ENCODE measurements at places on chromosomes 4 and X.

DNA sequence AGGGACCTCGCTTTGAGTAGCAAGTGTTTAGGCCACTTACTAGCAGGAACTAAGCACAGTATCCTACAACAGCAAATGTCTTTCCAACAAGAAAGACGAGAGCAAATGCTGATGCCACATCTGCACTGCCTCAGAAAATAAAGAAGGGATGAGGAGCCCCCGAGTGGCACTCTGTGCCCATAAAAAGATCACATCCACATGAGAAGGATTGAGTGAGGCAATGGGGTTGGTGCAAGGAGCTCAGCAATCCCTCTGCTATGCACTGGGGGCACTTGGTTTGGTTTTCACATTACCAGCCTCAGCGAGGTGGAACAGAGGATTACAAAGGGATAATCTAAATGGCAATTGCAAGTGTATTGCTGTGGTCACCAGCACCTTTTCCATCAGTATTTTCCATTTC, 252.8 kb upstream of the SLC7A11 start:
- peak; percentile 3 for DNase-seq

DNA sequence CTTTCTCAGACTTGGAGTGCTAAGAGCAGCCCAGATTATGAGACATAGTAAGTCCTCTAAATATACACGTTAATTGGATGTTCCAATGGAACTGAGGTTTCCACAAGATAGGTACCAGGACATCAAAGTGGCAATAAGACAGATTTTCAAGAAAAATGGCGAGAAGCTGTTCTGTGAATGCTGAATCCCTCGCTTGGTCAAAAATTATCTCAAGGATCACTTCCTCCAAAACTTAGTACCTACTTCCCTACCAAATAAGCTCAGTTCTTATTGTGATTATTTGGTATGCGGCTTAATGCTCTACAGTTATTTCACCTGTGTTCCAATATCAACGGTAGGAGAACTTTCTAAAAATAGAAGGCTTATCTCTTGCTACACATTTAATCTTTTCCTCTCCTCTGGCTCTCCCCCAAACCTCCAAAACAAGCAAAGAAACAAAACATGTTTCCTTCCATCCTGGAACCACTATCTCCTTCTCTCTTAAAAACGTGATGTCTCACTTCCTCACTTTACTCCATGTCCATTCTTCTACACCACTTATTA, 14.7 kb downstream of the PDGFC start:
- DNase-seq, result no peak

- no peak for DNase-seq
These were observed 583.2 kb upstream of the INTU start for GRCh38 chr4:127049526-127049925.

GRCh38 chr4:57095245-57095644, 14.9 kb downstream of the IGFBP7 start:
- no peak for DNase-seq

GRCh38 chr4:73908965-73909364, 39.8 kb downstream of the CXCL1 start:
- DNase-seq, result no peak

GRCh38 chr4:55879224-55879623, 25.8 kb downstream of the EXOC1 start:
- no peak for DNase-seq

DNA sequence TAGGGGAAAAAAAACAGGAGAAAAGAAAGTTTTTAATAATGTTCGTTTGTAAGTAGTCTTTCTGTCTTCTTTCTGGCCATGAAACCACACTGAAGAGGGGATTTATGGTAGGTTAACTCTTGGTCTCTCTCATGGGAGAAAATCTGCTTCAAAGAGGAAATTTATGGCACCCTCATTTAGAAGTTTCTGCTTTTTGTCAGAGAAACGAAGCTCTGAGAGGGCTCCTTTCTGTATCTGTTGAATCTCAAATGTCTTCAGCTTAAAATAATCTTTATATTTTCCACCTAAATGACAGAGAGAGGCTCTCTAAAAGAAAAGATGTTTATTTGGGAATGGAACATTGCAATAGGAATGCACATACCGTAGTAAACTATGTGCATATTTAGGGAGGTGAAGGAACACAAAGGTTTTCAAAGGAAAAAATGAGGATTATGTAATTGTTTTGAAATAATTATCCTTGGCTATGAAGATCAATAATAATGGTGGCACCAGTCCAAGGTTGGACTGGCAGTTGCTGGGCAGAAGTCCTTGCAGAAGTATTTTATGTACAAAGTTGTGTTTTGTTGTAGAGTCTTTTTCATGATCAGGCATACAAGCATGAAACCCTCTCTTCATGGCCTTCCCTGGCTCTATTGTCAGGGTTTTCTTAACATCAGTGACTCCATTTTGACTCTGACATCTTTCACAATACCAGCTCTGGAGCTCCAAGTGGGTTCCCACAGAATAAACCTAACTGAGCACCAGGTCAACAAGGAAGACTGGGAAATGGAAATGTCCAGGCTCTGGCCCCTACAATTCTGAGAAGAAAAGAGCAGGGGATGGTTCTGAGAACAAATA, 53.0 kb upstream of the HPSE start:
- DNase-seq, result no peak

DNA sequence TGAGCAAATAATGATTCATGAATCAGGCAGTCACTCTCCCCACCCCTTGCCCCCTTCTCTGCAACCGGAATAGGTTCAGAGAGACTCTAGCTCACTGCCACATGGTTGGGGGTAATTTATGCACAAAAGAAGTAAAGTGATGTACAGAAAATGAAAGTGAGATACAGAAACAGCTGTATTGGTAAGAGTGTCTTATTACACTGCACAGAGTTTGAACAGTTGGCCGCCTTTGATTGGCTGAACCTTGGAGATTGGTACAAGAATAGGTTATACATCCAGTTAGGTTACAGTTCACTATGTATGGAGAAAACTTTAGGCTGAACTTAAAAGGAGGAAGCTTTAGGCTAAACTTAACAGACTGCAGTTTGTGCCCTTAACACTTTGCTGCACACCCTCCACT, 34.6 kb upstream of the DIAPH2 start:
- no peak for DNase-seq

DNA sequence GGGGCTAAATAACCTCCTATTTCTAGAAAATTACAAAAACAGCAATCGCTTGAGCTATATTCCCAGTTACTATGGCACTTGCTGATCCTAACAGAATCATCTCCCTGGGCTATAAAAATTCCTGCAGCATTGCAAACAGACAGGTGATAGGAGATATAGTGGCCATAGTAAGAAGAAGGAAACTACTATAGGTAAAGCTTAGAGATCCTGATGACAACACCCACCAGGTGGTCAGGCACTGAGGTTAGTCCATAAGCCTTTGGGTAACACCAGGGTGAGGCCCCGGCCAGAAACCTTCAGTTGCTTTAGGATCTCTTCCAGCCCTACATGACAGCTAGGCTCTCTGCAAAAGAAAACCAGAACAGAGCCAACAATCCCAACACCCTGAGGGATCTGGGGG, 197.9 kb upstream of the PPP1R2C start:
- DNase-seq, result no peak

- peak; percentile 78 for DNase-seq
These were observed 68.5 kb upstream of the MXD4 start for GRCh38 chr4:2330091-2331042.

- no peak for DNase-seq
These were observed 9.1 kb upstream of the FGFBP1 start for GRCh38 chr4:15947684-15948083.

DNA sequence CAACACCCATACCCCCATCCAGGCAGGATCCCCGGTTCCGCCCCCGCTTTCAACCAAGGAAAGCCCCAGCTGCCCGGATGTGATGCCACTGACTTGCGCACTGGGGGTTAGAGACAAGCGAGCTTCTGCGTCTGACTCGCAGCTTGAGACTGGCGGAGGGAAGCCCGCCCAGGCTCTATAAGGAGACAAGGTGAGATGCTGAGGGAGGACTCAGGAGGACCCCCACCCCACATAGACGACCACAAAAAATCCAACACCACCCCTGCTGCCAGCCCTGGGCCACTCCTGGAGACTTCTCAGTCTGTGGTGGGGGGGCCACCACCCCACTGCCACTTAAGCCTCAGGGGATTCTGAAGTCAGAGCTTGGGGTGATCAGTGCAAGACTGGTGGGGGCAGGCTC, at the start of gene MAGEA4:
Gene MAGEA4 (plus strand): TSS at position 110 of the 400 bp plus-strand sequence. CDS start 10,776 bp downstream, outside the sequence.
- no peak for DNase-seq

GRCh38 chr4:37066159-37066558, 178.4 kb upstream of the NWD2 start:
- DNase-seq, result no peak

DNA sequence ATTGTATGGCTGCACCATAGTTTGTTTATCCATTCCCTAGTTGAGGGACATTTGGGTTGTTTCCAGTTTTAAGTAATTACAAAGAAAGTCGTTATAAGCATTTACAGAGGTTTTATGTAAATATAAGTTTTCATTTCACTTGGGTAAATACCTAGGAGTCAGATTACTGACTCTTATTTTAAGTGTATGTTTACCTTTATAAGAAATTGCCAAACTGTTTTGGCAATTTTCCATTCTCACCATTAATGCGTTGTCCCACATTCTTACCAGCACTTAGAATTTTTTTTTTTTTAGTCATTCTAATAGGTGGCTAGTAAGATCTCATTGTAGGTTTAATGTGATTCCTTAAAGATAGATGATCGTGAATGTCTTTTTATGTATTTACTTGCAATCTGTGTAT, 121.5 kb upstream of the NR3C2 start:
- DNase-seq, result no peak

DNA sequence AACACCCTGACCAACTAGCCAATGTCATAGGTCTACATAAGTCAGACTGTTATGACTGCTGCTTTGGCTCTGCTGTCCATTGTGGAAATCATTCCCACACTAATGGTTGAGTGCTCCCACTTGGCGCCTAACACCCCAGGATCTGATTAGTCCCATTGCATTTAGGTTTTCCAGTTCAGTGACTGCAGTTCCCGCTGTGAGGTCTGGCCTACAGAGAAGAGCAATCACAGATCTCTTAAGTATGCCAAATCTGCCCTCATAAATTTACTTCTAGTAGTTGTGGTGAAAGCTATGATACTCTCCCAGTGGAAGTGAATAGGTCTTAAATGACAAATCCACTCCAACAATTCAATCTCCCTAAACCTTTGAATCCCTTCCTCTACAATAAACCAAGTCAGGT, 77.3 kb upstream of the IL2 start:
- DNase-seq, result no peak

GRCh38 chrX:54808109-54808604, 612 bp downstream of the MAGED2 start:
- no peak for DNase-seq

- DNase-seq, result no peak
These were observed 7.3 kb downstream of the TAB3 start for GRCh38 chrX:30881797-30882196.

DNA sequence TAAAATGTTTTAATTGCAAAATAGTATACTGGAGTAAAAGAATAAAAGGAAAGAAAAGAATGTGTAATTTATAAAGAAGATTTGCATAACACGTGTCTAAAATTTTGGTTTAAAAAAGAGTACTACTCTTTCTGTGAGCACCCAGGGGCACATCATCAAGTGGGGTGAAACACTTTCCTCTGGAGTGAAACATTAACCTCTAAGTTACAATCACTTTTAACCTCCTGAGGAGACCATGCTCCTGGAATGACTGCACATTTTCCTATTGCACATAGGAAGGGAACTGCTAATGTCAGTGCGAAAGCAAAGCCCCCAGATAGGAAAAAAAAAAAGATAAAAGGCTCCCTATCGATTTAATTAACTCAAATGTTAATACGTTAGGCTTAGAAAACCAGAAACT, 13.3 kb downstream of the VEGFC start:
- DNase-seq, result no peak

GRCh38 chr4:24160358-24160757, 270.5 kb upstream of the PPARGC1A start:
- no peak for DNase-seq

GRCh38 chr4:27908356-27908755, 1047.7 kb downstream of the STIM2 start:
- DNase-seq, result no peak

GRCh38 chr4:15001248-15001868, 923 bp upstream of the CPEB2 start:
- no peak for DNase-seq

DNA sequence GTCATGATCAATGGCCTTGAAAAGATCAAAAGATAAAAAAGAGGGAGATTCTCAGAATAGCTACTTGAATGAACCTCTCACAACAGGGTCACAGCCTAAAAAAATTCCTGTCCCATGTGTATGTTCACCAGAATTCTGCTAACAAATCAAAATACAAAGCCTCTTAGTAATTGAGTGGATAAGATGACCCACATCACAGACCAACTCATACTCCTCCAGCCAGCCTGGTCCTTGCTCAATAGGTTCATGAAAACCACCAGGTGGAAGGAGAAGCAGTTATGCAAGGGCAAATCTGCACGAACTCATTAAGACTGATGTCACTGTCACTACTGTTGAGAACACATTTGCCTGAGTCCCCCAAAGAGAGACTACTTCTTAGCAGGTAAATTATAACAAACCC, 21.5 kb downstream of the WDFY3 start:
- DNase-seq, result no peak

GRCh38 chr4:141036786-141037185, 96.5 kb downstream of the RNF150 start:
- no peak for DNase-seq

GRCh38 chr4:6703786-6704185, 5.9 kb downstream of the MRFAP1L1 start:
- no peak for DNase-seq

- DNase-seq, result no peak
These were observed at the start of gene USP11 for GRCh38 chrX:47232803-47233332. Gene USP11 (plus strand): TSS chrX:47233009. CDS start chrX:47233044, 35 bp downstream.

DNA sequence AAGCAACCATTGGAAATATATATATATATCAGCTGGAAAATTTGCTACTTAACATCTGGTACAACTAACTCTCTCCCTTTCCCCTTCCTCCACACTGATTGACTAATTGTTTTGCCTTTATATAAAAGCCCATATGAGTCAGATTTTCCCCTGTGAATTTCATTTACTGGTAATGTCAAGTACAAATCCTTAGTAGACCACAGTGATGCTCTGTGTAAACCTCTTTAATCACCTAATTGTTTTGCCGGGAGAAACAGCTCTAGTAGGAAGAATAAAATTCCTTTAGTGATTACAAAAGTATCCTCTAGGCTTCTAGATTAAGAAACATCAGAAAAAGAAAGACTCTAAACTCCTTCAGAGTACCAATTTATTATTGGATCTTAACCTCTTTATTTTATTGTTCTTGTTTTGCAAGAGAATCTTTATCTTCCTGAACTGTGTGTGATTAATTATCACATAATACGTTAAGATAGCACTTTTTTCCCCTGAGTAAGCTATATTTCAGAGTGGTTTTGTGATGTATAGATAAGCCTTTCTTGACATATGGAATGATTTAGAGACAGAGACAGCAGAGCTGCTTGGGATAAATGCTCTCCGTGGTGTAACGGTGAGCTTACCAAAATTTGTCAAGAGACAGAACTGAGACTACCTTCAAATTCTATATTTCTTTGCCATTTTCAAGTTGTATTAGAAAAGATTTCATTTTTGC, 1606.4 kb upstream of the TENM3 start:
- no peak for DNase-seq

DNA sequence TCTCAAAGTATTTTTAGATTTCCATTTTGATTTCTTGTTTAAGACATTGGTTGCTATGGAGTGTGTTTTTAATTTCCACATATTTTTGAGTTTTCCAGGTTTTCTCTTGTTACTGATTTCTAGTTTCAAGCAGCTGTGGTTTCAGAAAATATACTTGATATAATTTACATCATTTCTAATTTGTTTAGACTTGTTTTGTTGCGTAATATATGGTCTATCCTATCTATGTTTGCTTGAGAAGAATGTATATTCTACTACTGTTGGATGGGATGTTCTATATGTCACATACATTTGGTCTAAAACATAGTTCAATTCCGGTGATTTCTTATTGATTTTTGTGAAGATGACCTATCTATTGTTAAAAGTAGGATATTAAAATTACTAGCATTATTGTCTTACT, 170.5 kb upstream of the EMCN start:
- DNase-seq, result no peak

Measured in SIG-M5 (cell line).